ENCODE measurements at places on chromosomes 11 and 22. TPM values are rescaled to one million over a fixed set of nuclear protein-coding genes. Genes with fewer than 3 reads are reported as not detected.

Gene SLC22A6
- total RNA-seq, result not detected

Gene FAT3
- 0.02 TPM for total RNA-seq

GRCh38 chr11:75565221-75565814 is 3.3 kb downstream of the SERPINH1 start:
- DNase-seq, result no peak

GRCh38 chr11:63920126-63920938 is 3.4 kb upstream of the RCOR2 start:
- DNase-seq, result no peak

DNA sequence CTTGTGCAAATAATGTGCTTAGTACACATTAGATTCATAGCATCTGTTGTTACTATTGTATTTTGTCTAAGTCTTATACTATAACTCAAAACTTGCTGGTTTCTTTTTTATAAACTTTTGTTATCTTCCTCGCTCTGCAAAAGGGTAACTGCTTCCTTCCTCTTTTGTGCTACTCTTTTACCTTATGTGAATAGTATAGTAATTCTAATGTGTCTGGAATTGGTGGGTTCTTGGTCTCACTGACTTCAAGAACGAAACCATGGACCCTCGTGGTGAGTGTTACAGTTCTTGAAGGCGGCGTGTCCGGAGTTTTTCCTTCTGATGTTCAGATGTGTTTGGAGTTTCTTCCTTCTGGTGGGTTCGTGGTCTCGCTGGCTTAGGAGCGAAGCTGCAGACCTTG is 563.1 kb upstream of the LUZP2 start:
- DNase-seq, result no peak

Gene SMC1B
- not detected for total RNA-seq

- DNase-seq, result no peak
These were observed 585 bp downstream of the CYB5R3 start for GRCh38 chr22:42648368-42649245.

- DNase-seq, result no peak
These were observed 25.5 kb upstream of the MALAT1 start for GRCh38 chr11:65473278-65473860.

DNA sequence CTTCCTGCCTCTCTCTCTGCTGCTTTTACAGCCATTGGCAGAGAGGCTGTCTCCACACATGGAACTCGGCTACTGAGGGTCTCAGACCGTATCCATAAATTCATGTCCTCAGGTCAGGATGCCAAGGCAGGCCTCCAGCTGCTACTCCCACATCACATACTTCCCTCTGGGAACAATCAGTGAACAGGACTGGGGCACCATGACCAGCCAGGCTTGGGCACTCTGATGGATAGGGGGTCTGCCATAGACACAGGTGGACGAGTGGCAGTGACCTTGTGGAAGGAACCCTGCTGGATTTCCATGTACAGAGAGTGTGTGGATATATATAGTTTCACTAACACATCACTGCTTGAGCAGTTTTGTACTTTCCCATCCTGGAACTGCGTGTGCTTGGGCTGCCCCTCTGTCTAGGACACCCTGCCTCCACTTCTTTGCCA is 97.7 kb upstream of the PARVA start:
- DNase-seq, result no peak

- no peak for DNase-seq
These were observed 34.2 kb upstream of the CTTN start for GRCh38 chr11:70364178-70364577.

- no peak for DNase-seq
These were observed 13.7 kb downstream of the ETS1 start for GRCh38 chr11:128573638-128574037.

Gene CBX7
- total RNA-seq, result 20.1 TPM

GRCh38 chr11:103944251-103944940 is 92.0 kb upstream of the DDI1 start:
- no peak for DNase-seq

DNA sequence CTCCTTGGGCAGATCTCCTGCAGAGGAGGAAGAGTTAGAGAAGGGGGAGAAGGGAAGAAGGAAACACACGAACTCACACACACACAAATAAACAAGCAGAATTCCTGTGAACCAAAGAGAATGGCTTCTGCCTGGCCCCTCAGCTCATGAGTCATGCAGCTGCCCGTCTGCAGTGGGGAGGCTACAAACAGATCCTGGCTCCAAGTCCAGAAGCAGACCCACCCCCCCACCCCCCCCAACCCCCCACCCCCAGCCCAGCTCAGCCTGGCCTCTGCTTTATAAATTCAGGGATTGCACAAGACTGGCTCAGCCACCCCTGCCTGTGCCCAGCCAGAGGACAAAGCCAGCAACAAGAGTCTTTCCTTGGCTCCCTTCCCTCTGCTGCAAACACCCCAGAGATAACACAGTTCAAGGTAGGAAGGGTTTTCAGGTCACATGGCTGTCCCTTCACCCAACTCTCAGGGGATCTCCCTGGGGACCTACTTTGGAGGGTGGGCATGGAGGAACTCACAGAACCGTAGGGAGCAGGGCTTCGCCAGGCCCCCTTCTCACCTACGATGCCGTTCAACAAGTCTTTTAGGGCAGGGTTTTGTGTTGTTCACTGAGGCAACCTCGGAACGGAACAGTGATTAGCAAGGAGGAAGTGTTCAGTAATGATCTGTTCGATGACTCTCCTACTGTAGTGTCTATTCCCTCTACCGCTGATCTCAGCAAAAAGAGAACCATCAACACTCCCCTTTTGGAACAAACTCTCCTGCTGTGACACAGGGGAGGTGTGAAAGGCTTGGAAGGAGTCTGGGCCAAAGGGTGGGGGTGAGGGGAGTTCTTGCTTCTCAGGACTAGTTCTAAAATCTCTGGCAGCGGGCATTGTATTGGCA is 35.5 kb downstream of the RPL27A start:
- DNase-seq, result no peak

DNA sequence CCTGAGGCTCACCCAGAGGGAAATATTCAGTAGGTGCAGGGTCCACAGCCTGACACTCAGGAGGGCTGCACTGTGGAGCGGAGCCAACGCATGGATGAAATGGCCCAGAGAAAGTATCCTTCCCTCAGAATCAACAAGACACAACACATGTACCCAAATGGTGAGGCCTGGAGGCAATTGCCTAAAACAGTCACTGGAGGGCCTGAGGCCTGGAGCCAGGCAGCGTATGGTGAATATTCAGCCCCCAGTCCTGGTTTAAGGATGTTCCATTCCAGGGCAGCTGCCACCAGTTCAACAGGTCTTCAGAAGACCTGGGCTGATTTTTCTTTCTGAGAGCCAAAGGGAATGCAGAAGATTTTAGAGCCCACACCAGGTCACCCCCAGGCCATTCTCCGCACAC is 264.8 kb downstream of the INSC start:
- no peak for DNase-seq

- DNase-seq, result no peak
These were observed 126.1 kb downstream of the NECTIN1 start for GRCh38 chr11:119602745-119603373.

GRCh38 chr11:68661014-68661413 is 23.3 kb upstream of the GAL start:
- no peak for DNase-seq

DNA sequence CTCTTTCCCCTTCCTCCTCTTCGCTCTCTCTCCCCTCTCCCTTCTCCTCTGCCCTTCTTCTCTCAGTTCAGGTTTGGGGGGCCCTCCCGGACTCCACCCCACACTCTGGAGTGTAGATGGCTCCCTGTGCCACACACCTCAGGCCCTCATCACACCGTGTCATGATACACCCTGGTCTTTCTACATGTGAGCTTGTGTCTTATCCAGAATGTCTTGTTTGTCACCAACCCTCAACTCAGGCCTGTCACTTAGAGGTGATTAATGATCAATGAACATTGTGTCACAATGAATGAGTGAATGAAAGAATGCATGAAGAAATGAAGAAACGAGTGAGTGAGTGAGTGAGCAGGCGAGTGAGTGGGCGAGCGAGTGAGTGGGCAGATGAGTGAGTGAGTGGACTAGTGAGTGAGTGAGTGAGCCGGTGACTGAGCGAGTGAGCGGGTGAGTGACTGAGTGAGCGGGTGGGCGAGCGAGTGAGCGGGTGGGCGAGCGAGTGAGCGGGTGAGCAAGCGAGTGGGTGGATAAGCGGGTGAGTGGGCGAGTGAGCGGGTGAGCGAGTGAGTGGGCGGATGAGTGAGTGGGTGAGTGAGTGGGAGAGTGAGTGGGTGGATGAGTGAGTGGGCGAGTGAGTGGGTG is 33.8 kb downstream of the CAPN1 start:
- DNase-seq, result no peak

DNA sequence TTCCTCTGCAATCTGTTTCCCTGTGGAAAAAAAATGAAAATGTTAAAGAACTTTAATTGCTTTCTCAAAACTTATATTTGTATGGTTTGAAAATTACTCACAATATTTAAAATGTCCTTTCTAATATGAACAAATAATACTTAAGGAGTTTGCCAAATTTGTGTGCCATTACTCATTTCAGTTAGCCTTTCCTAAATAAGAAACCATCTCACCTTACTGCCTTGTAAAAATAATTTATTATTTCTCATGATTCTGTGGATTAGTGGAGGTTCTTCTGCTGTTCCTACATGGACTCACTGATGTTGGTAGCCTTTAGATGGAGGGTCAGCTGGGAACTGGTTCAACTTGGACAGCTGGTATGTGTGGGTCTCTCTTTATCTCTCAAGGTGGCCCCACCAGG is 428.6 kb downstream of the CNTN5 start:
- DNase-seq, result no peak

Gene CEND1
- total RNA-seq, result 0.27 TPM

DNA sequence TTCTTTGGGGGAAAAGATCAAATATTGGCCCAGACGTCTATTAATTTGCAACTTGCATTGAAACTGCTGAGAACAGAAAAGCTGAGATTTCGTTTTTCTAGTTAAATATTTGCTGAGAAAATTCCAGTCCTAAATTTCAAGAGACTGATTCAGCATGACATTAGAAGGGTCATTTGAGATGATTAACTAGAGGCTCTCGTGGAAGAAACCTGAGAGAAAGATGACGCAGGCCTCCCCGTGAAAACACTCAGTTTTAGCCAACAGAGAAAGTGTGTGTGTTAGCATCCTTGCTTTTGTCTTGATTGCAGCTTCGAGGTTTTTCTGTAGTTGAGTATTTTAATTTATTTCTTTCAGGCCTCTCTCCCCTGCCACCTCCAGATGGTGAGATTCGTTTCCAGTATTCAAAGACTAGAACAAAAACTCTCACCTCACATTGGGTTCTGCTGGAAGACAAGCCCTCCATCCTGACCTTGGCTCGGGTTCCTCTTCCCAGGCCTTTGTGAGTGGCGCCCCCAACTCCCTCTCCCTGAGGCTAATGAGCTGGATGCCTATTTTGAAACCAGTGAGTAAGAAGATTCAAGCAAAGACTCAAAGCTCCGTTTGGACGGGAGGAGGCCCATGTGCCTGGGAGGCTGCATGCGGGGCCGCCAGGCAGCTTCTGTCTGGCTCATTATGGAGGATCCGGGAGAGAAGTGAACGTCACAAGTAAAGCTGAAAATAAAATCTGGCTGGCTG is 52.4 kb downstream of the CELSR1 start:
- DNase-seq, result no peak

GRCh38 chr11:2812371-2812991 is 73.1 kb downstream of the CDKN1C start:
- no peak for DNase-seq

- no peak for DNase-seq
These were observed 243.5 kb upstream of the ANO3 start for GRCh38 chr11:26088391-26088790.

Gene CSRP3
- total RNA-seq, result not detected

Gene ABTB2
- total RNA-seq, result 6.8 TPM

DNA sequence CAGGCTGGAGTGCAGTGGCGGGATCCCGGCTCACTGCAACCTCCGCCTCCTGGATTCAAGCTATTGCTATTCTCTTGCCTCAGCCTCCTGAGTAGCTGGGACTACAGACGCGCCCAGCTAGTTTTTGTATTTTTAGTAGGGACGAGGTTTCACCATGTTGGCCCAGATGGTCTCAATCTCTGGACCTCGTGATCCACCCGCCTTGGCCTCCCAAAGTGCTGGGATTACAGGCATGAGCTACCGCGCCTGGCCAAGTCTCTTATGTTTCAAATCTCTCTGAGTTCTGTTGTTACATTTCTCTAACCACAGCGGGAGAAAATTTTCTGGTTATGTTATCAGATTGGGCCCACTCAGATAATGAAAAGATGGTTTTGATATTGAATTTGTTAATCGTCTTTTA is 10.1 kb downstream of the CEP57 start:
- DNase-seq, result no peak

- DNase-seq, result no peak
These were observed 350.1 kb downstream of the GUCY1A2 start for GRCh38 chr11:106668147-106668546.

GRCh38 chr22:28332410-28332809 is 347.2 kb downstream of the TTC28 start:
- DNase-seq, result no peak

Gene RASSF7
- 35.9 TPM for total RNA-seq

- DNase-seq, result no peak
These were observed 19.7 kb upstream of the OSBPL5 start for GRCh38 chr11:3184732-3185347.

DNA sequence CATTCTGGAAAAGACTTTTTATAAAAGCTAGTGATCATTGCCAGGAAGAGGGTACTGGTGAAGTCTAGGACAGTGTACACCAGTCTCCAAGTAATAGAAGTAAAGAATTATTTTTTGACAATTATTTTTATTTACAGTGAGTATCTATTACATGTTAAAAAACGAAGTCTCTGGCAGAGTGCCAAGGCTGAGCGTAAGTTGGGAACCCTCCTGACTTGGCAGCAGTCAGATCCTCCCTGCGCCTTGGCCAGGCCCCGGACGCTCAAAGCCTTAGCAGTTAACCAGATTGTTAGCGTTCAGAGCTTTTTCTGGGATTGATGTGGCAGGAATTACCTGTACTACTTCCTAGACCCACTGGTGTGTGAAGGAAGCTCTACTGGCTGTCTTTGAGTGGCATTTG is 38.1 kb upstream of the CTTN start:
- DNase-seq, result no peak

DNA sequence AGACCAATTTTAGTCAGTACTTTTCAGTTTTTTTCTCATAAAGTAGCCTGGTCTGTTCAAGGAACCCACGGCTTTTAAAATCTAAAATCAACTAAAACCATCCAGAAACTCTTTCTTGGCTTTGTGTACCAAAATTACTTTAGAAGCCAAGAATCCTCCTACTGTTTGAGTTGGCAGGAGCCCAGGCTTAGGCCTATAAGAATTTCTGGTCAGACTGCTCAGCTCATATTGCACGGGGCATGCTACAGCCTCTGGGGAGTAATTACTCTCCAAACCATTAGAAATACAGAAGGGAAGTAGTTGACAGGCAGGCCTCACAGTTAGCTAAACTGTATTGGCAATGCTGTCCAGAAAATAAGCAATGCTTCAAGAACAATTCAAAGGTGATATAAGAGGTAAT is 1862.9 kb upstream of the RAG2 start:
- no peak for DNase-seq
